ENCODE measurements at places on chromosomes 5 and 9.

GRCh38 chr5:111528056-111528455 lies 15.7 kb upstream of the STARD4 start:
- no peak for DNase-seq

DNA sequence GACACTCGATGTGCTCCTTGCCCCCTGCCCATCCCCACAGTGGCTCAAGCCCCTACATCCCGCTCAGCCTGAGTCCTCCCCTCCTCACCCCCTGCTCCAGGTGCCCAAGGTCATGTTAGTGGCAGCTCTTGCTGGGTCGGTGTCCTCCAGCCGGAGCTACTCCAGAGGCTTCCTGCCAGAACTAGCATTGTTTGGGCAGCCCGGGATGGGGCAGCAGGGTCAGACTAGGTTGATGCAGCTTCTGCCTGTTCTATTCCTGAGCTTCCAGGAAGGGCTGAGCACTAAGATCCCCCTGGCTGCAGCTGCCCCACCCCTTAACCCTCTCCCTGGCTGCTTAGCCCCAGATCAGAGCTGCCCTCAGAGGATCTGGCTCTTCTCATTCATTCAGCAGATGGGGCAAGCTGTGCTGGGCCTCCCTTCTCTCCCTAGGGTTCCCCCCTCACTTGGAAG lies 671 bp downstream of the RGS14 start:
- DNase-seq = no peak

DNA sequence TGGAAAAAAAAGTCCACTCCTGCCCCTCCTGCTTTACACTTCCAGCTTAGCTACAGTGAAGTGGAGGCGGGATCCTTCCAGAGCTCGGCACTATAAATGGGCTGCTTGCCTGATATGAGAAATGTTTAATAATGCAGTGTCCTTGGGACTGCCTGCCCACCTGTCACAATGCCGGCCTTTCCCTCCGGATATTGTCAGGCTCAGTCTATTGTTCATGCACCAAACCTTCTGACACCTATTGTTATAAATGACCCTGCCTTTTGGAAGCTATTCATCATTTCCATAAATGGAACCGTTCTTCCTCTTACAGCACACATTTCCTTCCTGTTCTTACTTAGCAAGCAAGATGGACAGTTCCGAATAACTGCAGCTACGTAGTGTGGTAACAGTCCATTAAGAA lies 146.3 kb downstream of the DMAC1 start:
- no peak for DNase-seq

GRCh38 chr5:172149073-172149472 lies 39.0 kb downstream of the STK10 start:
- DNase-seq = no peak

DNA sequence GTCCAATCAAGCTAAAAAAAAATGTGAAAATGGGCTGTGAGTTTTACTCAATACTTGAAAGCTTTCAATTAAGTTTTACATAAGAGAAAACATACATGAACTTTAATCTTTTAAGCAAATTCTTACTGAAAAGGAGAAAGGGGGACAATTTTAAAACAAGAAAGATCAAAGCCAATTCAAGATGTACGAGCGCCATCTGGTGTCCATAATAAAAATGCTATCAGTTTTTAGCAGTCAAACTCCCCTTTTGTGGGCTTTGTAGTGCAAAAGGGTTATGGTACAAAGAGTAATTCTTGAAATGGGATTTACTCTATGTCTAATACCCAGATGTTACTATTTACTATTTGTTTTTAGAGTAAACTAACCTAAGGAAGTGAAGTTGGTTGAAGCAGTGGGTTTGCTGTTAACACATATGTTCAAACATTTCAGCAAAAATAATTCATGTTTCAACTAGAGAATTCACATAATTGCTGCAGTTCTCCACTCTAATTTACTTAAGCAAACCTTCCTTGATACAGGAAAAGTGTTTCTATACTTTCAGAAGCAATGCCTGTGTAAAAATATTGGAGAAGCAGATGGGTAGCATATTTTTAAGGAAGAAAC lies 228.2 kb upstream of the TYRP1 start:
- DNase-seq = peak; percentile 2

DNA sequence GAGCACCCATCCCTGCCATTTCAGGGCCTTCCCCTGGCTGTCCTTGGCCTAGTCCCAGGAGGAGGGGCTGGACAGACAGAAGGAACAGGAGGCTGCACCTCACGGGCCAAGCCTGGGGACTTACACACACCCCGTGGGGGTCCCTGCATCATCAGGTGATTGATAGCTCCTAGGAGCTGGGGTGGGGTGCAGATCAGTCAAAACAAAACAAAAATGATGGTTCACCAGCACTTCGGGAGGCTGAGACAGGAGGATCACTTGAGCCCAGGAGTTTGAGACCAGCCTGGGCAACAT lies 169.3 kb downstream of the GAPVD1 start:
- no peak for DNase-seq

- no peak for DNase-seq
Observed at GRCh38 chr9:38356851-38357250, 35.7 kb upstream of the ALDH1B1 start.

DNA sequence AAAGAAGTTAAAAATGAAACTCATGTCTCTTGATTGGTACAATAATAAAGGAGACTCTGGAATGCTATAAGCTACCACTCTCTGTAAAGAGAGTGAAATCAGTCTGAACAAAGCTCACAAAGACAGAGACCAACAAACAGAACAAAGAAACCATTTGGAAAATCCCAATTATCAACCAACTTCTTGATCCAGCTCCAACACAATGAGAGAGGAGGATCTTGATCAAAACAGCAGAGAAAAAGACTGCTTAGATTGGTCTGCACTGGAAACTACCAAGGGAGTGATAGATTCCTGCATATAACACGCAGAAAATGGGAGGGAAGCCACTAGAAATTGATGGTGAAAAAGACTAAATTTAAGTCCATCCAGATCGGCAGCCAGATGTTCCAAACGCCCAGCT lies 23.1 kb upstream of the RNF38 start:
- no peak for DNase-seq

DNA sequence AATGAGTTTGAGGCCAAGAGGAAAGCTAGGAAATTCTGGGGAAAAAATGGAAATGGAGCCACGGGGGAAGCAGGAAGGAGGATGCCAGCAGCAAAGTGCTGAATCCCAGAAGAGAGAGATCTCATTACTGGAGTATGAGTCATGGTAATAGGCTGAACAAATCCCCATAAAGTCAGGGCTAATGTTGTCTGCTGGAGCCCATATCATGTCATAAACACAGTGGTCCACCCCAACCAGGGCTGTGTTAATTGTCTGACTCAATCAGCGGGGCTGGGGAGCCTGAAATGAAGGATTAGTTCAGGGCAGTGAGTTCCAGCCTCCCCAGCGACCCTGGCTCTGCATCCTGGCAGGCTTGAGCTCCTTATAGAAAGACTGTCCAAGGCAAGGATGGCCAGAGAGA lies 68.8 kb downstream of the TLR4 start:
- DNase-seq = peak; percentile 38

DNA sequence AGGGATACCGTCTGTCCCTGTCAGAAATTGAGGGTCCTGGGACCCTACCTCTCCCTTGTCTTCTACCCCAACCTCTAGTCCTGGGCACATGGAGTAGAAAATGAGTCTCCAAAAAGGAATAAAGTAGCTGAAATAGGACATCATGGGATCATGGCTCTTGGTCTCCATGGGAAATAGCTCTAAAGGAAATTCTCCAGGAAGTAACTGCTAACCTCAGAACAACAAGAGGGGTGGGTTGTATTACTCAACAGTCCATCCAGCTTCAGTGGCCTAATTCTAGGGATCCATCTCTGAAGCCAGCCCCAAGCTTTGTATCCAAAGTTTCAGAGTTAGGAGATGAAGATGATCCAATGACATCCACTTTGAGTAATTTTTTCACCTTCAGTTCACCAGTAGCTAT lies 11.0 kb upstream of the RUSC2 start:
- DNase-seq = no peak

DNA sequence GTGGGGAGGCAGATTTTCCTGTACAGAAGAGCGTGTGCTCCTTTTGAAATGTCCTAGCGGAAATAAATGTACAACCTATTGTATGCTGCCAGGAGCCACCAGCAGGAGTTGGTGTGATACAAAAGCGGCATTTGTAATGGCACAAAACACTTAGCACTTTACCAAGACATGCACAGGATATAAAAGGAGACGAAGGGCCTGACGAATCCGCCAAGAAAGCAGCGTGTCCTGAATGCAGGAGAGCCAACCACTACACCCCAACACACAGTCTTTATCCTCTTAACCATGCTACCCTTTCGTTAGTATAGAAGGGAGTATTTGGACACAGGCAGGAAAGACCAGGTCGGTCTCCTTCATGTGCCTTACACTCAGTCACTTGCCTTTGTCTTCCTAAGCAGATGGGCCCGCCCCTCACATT lies 218.1 kb downstream of the TRIM32 start:
- DNase-seq = no peak

GRCh38 chr5:32138839-32139493 lies 35.2 kb downstream of the GOLPH3 start:
- DNase-seq = no peak

DNA sequence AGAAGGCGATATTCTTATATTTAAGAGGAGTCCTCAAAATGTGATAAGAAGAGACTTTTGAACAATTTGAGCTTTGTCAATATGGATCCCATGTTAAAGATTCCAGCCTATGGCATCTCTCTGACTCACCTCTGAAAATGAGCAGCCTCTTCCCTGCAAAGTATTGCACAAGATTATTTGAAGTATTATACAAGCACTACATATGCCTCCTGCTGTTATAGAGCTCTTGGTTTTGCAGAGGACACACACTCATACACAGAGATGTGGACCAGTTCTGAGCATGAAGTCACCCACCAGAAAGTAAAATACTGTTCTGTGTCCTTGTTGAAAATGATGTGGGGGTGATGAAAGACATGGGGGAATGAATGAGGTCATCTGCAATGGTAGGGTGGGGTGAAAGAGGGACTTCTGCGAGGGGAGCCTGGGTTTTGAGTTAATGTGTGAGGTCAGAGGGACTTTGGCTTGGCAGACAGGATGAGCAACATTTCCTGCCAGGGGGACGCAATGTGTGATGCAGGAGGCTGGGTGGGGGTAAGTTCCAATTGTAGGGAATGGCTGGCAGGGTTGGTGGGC lies 25.8 kb downstream of the FBXL7 start:
- no peak for DNase-seq

DNA sequence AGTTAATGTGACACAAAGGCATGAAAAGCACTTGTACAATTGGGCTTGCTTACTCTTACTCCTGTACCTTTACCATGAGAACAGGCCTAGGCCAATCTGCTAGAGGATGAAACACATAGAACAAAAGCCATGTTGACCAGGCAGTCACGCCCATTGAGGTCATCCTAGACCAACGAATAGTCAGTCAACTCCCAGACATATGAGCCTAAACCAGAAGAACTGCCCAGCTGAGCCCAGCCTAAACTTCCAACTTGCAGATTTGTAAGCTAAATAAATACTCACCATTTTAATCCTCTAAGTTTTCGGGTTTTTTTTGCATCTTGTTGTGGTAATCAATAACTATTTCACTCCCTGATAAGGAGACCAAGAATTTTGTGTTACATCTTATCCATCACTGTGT lies 164.8 kb upstream of the ADRA1B start:
- DNase-seq = no peak

DNA sequence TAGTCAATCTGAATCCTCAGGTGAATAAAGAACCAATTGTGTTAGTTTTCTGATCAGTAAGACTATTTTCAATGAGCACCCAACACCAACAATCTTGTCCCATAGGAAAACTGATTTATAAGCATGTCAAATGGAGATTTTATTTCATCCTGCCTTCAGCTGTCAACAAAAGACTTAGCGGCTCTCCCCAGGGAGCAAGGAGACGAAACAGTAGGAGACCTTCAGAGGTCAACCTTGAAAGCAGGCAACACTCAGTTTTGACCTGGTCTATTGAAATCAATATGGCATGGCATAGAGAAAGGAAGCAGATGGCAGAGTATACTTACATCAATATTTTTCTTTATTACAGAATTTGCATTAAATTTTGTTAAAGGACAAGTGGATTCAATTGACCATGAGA lies 34.1 kb downstream of the ZNF622 start:
- no peak for DNase-seq

- DNase-seq = no peak
Observed at GRCh38 chr5:132489051-132489770, 1.4 kb downstream of the IRF1 start.

GRCh38 chr5:107820429-107820828 lies 149.7 kb upstream of the EFNA5 start:
- DNase-seq = no peak

DNA sequence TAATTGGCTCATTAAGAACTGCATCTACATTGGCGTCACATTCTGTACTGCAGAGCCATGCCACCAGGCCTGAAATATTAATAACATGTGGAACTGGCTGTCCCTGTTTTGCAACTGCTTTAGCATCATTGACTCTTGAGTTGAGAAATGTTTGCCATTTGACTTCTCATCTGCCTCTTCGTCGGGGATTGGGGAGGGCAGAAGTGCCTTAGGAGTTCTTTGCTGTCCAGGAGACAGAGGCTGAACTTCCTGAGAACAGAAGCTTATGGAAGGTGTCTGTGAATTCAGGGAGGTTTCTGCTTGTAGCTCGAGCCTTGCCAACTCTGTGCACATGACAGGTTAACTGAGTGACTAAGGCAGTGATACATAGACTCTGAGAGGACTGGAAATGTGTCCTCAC lies 265.0 kb downstream of the KIF4B start:
- DNase-seq = no peak

GRCh38 chr5:20524991-20525529 lies 537.1 kb upstream of the CDH18 start:
- DNase-seq = no peak

- DNase-seq = no peak
Observed at GRCh38 chr5:126744836-126745235, 32.1 kb upstream of the LMNB1 start.

DNA sequence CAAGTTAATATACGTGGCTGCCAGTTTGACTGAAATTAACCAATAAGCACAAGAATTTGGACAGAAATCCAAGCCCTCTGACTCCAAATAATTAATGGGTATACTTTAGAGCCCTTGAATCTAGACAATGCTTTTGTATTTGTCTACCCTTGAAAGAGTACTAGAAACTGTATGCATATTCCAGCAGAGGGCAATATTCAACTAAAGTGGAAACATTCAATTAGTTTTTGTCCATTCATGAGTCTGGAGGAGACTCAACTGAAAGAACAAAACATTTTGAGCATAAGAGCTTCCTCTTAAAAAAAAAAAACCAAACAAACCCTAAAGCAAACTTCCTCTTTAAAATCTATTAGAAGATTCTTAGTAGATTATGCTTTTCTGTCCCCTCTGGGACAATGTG lies 157.8 kb downstream of the ARHGEF28 start:
- no peak for DNase-seq

DNA sequence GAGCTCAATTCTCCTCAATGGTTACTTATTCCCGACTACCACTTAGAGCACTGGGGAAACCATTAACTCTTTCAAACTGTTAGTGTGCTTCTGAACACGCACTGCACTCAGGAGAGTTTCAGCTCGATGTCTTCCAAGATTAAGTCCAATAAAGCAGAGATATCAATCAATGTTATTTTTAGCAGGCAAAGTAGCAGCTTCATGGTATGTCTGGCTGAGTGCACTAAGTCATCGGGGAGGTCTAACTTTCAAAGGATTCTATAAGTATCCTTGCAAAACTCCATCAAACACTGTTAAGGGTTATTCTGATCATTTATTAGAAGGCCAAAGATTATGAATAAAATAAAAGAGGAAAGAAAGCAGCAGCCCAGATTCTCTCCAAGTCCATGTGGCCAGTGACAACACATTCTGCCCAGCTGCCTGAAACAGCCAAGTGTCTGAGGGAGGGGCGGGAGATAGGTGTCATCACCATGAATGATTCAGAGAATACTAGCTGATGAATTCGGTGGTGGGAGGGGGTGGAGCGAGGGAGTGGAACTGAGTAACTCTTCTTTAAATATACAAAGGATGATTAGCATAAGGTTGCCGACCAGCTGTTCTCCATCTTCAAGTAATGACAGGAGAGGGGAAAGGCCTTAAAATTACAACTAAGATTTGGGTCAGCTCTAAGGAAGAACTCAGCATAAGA lies 21.3 kb downstream of the NREP start:
- peak; percentile 85 for DNase-seq

Data from HS-5 (cell line).